ENCODE measurements at places on chromosomes 7 and 10.

GRCh38 chr7:44665531-44666213 lies 59.2 kb downstream of the OGDH start:
- peak; percentile 43 for DNase-seq

DNA sequence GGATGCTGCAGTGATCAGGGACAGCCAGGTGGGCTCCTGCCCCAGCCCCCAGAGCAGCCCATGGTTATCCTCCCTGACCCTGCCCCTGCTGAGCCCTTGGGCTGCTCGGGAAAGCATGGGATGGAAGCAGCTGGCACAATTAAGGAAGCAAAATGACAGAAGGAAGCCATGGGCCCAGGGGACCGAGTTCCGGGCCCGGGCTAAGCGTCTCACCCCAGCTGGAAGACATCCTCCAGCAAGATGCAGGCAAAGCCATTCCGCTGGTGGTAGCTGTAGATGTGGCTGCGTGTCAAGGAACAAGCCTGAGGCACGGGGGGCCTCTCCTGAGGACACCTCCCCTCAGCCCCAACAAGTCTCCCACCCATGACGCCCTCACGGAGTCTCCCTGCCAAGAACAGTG lies 1.1 kb downstream of the ATG9B start:
- DNase-seq: no peak

DNA sequence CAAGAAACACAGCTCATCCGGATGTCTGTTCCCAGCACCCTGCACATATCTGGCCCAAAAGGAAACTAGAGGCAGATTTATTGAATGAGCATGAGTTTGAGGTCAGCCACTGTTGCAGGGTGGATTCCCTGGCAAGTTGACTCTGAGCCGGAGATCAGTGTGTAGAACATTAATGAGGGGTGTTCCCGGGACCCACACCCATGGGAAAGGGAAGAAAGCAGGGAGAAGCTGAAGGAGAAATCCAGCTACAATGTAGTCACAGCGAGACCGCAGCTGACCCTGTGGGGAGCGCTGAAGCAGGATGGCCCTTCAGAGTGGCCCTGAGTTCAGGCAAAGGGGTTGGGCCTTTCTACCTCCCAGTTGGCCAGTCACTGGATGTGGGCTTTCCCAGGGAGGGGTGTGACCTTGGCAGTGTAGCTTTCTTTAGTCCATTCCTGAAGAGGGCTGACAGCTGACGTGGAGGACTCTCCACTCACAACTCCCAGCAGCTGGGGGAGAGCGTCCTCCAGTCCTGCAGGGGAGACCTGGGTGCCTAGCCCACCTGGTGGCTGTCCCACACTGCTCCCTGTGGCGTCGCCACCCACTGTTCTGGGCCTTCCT lies 324.2 kb upstream of the ZMIZ1 start:
- no peak for DNase-seq

DNA sequence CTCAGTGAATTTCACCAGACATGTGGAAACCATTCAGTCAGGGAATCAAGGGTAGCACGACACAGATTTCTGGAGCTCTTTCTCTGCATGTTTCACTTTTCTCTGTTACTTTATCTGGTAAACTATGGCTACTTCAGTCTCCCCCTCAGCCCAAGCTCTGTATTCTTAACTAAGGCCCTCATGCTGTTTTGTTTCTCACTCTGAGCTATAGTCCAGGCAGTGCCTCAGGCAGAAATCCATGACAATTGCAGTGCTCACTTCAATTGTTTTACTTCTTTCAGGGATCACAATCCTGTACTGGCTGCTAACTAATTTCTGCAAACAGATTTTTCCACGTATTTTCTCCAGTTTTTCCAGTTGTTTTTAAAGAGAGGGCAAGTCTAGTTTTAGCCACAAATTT lies 1599.9 kb upstream of the LRRTM3 start:
- no peak for DNase-seq

- DNase-seq: no peak
These were observed 40.8 kb downstream of the RBM20 start for GRCh38 chr10:110684800-110685446.

GRCh38 chr7:128074736-128075135 lies 43.5 kb upstream of the LRRC4 start:
- no peak for DNase-seq

DNA sequence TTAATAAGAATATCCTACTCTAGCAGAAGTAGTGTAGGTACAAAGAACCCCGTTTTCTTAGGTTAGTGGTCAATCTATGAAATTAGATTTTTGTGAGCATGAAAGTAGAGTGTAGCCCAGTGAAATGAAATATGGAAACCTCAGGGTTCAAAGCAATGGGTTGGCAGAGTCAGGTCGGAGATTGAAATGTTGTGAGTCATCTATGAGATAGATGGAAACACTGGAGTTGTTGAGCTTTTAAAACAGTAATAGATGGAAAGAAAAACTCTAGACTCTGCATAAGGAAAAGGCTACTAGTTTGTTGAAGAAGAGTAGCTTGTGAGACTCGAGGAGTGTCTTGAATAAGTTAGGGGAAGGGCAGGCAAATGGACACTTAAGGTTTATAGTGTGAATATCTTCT lies 251.9 kb downstream of the EXOC4 start:
- no peak for DNase-seq

GRCh38 chr7:2724453-2725177 lies 36.6 kb downstream of the AMZ1 start:
- DNase-seq: no peak

- no peak for DNase-seq
These were observed 1.1 kb downstream of the GPRIN2 start for GRCh38 chr10:46555366-46555712.

GRCh38 chr7:17554341-17555015 lies 256.0 kb downstream of the AHR start:
- no peak for DNase-seq

DNA sequence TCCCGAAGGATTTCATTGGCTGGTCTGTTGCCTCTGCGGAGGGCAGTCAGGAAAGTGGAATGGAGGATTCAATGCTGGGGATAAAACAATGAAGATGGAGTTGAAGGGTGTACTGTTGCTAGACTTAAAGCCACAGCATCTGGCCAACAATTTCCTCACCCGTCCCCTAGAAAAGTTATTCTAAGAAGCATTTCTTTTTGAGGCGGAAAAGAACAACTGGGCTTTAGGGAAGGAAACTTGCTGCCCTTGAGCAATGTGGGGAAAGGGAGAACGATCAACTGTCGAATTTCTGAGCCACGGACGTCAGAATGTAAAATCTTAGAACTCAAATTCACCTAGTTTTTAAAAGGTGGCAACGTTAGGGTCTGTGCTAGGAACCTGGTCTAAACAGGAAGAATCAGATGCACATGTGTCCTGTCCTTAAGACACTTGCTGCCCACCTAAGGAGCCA lies 664 bp downstream of the FMC1 start:
- no peak for DNase-seq

DNA sequence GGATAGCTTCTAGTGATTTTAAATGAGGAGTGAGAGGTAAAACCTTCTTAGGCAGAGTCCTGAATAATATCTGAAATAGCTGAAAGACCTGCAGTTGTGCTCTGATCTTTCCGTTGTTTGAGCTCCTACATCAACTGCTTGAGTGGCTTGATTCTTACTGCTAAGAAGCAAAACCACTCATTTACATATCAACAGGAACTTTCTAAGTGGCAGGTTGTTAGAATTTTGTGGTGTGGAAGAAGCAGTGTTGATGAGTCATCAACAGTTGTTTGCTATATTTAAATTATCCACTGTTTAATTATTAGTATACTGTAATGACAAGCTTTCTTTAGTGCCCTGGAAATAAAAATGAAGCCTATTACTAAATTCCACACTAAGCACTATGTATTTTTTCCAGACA lies 689.5 kb downstream of the DNAJB9 start:
- no peak for DNase-seq

DNA sequence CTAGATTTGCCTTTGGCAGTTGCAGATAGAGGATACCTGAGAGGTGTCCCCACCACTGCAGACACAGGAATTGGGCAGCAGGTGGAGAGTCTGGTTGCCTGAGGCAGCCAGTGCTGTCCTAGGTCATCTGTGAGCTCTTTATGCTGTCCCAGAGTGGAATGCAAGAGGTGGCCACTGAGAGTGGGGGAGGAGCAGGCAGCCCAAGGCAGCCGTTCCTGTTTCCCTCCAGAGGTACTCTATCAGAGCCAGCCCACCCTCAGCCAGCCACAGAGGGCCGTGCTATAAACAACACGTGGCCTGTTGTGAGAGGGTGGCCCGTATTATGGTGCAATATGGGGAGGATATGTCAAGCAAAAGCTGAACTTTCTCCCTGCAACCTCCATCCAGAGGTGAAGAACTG lies 8.5 kb downstream of the LRRC18 start:
- no peak for DNase-seq

- DNase-seq: no peak
These were observed 156.7 kb downstream of the PRKG1 start for GRCh38 chr10:51230887-51231585.

DNA sequence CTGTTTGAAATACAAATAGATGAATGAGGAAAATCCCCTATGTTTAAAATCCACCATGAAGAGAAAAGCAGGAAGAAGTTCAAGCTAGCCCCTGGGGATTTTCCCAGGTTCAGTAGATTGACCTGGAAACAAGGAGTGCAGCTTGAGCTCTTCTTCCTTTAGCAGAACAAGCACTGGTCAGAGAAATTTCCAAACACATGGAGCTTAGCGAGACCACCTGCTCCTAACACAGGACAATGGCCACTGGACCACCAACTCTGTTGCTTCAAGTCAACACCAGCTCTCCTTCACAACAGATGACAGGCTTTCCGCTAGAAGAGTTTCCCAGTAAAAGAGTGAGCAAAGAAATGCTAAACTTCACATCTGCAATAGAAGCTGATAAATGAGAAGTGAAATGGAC lies 9.4 kb upstream of the FBXW4 start:
- DNase-seq: no peak

Measured in smooth muscle cell of the brain vasculature (primary cell).